ENCODE measurements at places on chromosomes 7 and 10.

DNA sequence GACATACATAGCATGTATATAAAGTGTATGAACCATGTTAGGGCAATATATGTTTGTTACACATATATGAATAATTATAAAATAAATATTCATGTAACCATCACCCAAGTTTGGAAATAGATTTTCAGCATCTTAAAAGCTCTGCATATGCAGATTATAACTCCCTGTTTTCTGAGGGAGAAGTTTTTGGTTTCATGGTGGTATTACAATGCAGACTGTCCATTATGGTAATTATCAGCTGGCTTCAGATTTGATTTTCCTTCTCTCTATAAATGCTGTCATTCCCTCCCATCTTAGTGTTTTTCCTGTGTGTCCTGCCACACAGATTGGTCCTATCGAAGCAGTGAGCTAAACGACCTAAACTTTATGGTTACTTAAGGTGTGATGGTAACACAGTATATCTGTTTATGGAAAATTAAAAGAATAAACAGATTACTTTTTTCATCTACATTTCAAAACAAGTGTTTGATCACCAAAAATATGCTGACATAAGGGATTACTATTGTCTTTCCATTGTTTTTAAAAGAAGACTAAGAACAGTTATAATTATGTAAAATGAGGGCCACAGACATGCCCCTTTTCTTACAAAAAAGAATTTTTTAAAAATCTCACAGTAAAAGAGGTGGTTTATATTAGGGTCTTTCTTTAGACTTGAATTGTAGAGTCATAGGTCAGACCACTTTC, 17.7 kb downstream of the PRPF18 start:
- DNase-seq: no peak

DNA sequence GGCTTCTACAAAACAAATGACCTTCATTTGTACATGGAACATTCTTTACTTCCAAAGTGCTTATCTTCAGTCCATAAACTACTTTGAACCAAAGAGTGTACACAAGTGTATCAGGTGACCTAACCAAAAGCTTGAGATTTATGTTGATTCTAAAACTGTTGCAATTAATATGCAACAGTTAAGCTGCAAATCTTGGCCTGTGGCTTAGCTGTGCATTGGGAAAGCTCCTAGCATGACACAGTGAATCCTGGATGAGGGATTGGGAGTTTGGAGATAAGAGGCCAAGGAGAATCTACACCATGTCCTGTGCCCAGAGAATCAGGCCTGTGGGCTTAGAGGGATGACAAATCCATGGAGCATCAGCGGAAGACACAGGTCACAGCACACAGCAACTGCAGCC, 105.2 kb upstream of the GSDME start:
- no peak for DNase-seq

DNA sequence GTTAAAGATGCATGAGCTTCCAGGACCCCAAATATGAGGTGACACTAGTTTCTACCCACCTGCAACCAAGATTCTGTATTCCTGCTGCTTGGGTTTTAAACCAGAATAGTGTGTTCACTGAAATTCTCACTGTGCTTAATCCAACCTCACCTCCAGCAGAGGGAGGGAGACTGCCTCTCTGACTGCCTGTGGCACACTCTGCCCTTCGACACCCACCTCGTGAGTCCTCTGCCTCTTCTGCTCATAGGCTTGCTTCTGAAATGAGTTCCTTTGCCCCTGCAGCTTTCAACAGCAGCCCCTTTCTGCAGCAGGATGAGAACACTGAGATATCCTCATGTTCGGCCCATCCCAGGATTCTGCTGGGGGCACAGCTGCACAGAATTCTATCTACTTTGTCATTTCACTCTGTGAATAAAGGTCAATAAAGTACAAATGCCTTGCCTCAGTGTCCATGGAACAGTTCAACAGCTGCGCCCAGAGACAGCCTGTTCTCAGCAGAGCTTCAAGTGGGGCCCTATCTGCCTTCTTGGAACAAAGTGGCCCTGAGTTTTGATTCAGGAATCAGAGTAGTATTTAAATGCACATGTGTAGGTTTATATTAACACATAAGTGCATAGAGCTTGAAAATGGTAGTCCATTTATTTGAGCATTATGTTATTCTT, 632.5 kb downstream of the TNS3 start:
- no peak for DNase-seq

DNA sequence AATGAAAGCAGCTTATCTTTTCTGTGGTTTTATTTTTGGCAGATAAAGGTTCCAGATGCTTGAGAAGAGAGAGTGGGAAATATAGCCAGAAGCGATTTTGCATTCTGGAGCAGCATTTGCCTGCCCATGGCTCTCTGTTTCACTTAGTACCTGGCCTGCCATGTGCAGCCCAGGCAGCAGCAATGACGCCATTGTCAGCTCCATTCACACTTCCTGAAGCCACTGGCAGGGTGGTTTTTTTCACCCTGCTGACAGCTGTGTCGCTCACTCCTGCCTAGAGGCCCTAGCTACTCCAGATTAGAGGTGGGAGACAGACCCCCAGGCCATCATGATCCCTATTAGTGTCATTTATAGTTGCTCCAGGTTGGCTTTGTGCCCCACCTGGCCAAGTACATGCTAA, 30.1 kb upstream of the NEUROD6 start:
- DNase-seq: no peak

DNA sequence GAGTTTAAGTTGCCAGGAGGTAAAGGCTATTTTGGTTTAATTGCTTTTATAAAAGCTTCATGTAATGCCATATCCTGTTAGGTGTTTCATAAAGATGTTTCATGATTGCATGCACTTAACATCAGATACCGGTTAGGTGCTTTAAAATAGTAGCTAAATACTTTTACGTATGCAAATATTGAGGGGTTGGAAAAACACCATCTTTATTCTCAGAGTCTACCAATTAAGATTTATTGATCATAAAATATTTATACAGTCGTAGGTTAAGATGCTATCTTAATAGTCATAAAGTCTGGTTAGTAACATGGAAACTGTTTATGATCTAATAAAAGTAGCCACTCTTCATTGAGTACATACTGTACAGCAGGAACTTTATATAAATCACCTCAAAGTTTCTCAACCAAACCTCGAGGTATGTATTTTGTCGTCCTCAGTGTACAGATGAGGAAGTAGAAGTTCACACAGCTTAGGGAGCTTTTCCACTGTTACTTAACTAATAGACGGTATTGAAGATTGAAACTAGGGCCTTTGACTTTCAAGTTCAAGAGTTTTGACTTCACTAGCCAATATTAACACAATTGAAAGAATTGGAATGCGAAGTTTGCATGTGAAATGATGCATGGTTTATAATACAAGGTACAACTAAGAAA, 897.1 kb downstream of the GATA3 start:
- no peak for DNase-seq

- no peak for DNase-seq
Observed at GRCh38 chr10:31132681-31133244, 101.1 kb upstream of the ZNF438 start.

DNA sequence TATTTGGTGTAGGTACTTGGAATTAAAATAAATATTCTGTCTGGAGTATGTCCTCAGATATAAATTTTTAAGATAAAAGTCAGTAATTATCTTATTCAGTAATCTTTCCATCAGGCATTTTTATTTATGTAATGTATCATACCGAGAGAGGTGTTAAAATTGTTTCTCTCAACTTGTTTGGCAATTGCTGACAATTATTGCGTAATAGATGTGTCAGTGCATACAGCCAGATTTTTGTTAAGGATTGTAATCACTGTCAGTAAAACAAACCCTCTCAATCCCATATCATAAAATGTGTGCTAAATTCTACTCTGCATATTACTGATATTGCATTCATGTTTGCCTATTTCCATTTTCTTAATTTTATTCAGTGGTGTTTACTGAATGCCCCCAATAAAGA, 69.2 kb downstream of the CNTNAP2 start:
- no peak for DNase-seq

DNA sequence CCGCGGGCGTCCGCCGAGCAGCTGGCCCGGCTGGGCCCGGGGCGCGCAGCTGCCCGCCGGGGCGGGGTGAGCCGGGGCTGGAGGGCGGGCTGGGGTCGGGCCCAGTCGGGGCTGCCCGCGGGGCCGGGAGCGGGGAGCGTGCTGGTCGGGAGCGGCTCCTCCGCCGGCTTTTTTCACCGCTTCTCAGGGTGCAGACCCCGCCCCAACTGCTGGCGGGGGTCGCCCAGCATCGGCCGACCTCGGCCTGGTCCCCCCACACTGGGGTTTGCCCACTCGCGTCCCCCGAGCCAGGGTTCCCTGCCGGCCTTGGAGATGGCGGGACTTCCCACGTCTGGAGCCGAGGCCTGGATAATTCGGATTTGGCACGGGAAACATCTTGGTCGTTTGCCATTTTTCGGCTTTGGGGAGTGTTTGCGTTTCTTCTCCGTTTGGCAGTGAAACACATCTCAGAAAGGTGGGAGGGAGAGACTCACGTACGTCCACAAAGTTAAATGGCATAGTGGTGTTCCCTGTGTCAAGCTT, 432 bp downstream of the TMEM248 start:
- DNase-seq: peak; percentile 2

- DNase-seq: no peak
Observed at GRCh38 chr10:71087622-71088021, 124.7 kb upstream of the UNC5B start.

DNA sequence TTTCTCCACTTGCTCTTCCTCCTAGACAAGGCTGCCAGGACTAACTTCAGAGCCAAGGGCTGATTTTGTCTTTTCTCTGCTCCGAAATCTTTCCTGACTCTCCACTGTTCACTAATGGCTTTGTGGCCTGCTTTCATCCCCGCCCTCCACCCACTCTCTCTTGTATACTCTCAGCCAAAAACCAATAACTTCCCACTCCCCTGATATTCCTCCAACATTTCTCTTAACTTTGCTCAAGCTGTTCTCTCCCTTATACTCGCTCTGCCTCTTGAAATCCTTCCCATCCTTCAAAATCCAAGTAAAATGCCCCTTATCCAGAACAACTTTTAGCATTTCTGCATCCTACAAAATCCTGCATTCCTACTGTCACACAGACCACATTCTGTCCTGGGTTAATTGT, 214.8 kb downstream of the PHTF2 start:
- DNase-seq: no peak

DNA sequence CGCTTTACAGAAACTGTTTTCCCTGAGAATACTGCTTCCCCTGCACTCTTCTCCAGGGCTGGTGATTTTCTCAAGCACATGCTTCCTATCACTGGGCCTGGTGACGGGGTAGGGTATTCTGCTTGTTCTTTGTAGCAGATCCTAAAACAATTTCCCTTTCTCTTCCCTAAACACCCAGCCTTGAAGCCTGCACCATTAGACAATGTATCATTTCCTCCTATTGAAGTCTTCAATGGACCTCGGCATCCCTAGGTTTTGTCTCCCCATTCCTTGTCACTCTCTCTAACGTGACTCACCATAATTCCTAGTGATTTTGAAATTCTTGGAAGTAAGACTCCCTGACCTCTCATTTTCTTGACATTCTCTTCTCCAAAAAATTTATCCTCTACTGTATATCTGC, 109.5 kb upstream of the GHITM start:
- DNase-seq: no peak

DNA sequence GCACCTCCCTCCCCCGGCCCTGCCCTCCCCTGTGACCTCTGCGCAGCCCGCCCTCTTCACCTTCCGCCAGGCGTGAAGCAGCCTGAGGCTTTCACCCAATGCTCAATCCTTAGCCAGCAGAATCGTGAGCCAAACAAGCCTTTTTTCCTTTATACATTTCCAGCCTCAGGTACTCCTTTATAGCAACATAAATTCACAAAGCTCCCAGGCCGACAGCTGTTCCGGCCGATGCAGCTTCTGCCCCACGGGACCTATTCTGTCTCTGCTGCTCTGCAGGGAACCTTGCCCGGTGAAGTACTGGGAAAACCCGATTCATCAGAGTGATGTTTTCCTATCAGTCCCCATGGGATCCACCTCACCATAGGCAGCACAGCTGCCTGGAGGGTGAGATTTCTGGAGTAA, 87.4 kb downstream of the CHST15 start:
- DNase-seq: no peak

DNA sequence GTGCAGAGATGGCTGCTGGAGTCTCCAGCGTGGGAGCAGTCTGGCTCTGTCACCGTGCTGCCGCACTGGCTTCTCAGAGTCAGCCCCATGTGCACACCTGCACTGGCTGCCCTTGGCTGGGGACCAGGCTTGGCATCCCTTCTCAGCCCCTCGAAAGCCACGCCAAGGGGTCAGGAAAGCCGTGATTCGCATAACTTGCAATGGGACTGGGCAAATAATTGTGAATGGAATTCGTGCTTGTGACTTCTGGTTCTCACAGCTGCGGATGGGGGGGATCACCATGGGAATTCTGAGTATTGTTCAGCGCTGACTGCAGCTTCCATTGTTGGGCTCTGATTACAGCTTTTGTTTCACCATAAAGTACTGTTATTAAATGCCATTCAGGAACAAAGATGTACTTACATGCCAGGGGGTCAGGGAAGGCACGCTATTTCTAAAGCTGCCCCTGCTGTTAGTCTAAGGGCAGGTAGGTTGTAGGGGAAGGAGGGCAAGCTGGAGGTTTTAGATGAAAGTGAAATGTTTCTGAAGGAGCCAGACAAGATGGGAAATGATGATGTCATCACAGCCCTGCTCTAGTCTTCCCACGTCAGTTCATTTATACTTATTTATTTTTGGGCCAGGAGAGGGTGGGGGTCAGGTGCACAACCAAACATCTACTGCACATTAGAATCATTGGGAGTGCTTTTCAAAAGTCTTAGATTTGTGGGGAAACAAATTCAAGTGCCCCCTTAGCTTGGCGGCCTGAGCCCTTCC, 5.8 kb upstream of the PLEKHA1 start:
- no peak for DNase-seq

GRCh38 chr10:118712930-118713634, 41.7 kb downstream of the CACUL1 start:
- no peak for DNase-seq

GRCh38 chr7:117916309-117916708, 43.1 kb upstream of the CTTNBP2 start:
- DNase-seq: no peak

DNA sequence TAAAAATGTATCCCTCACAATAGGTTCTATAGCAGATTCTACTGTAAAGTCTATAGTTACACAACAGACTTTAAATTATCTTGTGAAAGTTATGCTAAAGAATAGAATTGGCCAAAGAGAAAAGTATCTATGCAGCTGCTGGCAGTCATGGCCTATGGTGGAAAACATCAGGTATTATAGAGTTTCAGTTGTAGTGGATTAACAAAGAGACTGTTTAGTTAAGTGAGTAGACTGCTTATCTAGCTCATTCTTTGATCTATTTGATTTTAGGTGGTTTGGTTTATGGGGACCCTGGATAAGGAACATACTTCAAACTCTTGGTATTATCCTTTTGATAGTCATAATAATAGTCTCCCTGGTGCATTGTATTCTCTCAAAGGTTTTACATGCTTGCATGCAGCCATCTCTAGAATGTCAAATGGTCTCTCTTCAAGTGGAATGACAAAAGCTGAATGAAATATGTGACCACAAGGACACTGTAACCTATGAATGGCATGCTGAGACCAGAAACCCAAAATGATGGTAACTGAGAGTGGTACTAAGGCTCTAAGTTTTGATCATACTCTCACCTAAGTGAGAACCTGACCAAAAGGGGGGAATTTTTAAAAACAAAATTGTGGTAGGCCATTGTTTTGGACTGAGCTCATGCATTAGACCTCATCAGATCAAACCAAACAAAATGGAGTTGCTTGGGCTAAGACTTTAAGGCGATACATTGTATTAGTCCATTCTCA, 54.9 kb upstream of the NAMPT start:
- no peak for DNase-seq

- no peak for DNase-seq
Observed at GRCh38 chr7:133528796-133529195, 275.9 kb downstream of the EXOC4 start.

GRCh38 chr7:104035351-104035750, 45.9 kb upstream of the RELN start:
- DNase-seq: no peak

GRCh38 chr7:114924038-114924712, 2.3 kb downstream of the MDFIC start:
- DNase-seq: no peak
